ENCODE measurements at places on chromosomes 2 and 18.

DNA sequence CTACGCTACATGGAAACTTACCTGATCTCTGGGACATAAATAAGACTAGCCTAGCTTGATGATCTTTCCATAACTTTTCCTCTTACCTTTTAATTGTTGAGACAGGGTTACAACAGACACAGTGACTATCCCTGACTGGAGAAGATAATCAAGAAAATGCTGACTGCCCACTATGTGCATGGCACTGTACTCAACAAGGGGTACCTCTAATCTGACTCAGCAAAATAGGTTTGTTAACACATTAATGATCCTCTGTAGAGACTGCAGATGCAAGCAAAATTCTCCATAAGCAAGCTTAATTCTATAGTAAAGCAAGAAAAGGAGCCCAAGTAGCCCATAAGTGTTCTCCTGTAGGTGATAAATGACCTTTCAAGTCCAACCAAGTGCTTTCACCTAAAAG, 25.5 kb downstream of the ACVR1C start:
- DNase-seq = no peak

GRCh38 chr18:79855147-79855933, 57.6 kb downstream of the KCNG2 start:
- no peak for DNase-seq

DNA sequence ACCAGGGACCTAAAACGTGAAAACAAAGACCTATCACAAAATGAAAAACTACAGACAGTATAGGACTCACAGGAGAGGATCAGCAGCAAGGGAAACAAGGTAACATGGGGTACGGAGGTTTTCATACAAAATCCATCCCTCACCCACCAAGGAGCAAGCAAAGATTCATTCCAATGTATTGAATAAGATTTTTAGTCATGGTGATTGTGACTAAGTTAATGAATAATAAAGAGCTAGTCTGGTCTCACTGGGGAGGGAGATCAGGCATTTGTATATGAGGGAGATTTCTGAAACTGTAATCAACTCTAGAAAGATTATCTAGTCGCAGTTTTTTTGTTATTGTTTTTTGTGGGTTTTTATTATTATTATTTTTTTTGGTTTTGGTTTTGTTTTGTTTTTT, 336.5 kb upstream of the MMADHC start:
- DNase-seq = no peak

- DNase-seq = no peak
Observed at GRCh38 chr2:85582492-85582891, 1.7 kb upstream of the VAMP5 start.

- no peak for DNase-seq
Observed at GRCh38 chr18:45430041-45430440, 185.2 kb upstream of the SLC14A2 start.

DNA sequence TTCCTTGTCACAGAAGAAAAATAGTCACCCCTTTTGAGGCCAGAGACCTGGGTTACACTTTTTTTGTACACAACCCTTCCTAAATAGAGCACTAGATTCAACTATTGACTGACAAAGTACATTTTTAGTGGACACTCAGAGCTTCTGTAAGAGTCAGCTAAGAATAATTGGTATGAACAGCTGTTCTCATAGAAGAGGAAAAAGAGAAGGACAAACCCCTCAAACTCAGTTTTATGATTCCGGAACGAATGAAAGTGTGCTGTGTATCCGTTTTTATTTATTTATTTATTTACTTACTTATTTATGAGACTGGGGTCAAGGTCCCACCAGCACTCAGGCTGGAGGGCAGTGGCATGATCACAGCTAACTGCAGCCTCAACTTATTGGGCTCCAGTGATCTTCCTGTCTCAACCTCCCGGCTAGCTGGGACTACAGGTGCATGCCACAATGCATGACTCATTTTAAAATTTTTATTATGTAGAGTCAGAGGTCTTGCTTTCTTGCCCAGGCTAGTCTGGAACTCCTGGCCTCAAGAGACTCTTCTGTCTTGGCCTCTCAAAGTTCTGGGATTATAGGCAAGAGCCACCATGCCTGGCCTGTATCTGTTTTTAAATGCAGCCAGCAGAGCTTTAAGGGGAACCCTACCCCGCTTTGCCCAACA, 36.0 kb upstream of the FZD5 start:
- DNase-seq = no peak

DNA sequence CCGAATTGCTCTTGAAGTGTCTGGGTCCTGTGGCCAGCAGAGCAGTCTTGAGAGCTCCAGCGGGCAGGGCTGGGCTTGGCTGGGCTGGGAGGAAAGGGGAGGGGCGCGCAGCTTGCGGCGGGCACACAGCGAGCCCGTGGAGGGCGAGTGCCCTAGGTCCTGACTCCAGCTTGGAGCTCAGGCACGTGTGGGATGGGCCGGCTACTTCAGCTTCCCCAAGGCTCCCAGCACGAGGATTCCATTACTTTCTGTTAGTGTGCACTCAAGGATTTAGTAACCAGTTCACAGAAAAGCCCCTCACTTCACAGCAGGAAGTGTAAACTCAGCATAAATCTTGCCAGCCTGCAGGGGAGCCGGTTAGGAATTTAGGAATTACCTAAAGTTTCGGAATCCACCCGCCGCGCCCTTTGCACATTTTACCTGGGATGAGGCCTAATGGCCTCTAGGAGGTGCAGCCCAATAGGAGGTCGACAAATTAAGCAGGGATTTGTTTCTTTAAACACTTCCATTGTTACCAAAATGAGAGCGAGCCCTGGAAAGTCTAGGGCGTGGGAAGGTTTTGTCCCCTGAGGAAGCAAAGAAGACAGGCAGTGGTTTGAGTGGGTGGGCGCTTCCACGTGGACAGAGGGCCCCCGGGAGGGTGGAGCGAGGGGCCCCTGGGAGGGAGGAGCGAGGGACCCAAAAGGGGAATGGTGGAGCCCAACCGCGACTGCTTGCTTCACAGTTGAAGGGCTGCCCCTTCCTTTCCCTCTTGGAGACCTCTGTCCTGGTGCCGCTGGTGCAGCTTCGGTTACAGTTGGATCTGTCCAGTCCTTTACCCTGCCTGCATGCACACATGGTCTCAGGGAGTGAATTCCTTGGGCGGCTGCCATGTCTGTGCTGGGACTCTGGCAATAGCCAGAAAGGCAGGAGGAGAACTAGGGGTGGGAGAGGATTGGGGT, 93.3 kb downstream of the CTAGE1 start:
- DNase-seq = no peak

GRCh38 chr2:98731894-98732349, 990 bp upstream of the MGAT4A start:
- no peak for DNase-seq

DNA sequence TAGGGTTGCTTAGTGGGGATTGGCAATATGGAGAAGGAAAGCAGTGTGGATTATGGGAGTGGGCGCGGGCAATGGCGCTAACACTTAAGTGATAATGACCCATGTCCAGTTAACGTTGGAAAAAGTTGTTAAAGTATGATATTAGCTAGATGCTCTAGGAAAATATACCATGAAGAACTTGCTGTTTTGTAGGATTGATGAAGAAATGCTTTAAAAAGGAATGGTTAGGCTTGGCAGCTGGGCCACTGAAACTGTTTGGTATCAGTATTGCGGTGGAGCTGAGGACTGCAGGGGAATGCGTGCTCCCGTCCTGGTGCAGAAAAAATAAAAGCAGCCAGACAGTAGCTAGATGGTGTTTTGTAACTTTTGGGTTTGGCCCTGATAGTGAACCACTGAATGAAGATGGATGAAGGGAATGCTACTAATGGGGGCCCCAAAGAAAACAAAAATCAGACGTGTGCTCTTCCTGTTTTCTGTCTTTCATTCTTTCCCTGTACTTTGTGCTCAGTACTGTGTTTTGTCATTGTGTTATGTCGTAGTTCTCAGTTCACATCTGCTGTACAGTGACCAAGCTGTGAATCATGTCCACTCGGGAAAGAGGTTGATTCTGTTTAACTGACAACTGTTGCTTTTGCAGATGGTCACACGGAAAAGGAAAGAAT, 999 bp downstream of the INSIG2 start:
- DNase-seq = no peak

DNA sequence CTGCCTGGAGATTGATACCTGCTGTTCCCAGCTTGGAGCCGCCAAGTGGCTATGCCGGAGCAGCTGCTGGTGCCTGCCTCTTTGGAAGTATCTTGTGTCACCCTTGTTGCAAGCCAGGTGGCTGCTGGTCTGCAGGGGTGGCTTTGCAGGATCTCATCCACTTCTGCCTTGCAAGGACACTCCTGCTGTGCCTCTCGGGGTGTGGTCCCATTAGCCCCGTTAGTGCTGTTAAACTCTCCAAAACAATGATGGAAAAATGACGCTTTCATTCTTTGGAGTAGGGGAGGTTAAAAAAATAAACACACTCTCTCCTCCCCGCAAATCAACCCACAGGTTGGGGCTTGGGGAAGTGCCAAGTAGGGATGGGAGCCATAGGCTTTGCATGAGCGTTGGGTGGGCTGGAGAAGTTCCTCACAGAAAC, 352.8 kb downstream of the RNF144A start:
- no peak for DNase-seq

DNA sequence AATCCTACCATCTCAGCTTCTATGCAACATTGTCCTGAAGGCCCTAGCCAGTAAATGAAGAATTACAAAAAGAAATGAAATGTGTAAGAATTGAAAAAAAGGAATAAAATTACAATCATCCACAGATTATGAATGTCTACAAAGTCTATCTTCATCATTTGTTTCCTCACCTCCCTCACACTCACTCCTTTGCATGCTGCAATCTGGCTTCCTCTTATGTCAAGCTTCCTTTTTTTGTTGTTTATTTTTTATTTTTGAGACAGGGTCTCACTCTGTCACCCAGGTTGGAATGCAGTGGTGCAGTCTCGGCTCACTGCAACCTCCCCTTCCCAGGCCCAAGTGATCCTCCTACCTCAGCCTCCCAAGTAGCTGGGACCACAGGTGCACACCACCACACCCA, 129.0 kb downstream of the CABYR start:
- no peak for DNase-seq

GRCh38 chr2:674321-674985, 2.8 kb downstream of the TMEM18 start:
- DNase-seq = no peak

Measured in stimulated activated CD4-positive, alpha-beta T cell treated with anti-CD3 and anti-CD28 coated beads, Interleukin-1b, Interleukin-23, amount 100 ng/mL, for 1 hour (primary cell).